ENCODE measurements at places on chromosomes 11 and 22.

DNA sequence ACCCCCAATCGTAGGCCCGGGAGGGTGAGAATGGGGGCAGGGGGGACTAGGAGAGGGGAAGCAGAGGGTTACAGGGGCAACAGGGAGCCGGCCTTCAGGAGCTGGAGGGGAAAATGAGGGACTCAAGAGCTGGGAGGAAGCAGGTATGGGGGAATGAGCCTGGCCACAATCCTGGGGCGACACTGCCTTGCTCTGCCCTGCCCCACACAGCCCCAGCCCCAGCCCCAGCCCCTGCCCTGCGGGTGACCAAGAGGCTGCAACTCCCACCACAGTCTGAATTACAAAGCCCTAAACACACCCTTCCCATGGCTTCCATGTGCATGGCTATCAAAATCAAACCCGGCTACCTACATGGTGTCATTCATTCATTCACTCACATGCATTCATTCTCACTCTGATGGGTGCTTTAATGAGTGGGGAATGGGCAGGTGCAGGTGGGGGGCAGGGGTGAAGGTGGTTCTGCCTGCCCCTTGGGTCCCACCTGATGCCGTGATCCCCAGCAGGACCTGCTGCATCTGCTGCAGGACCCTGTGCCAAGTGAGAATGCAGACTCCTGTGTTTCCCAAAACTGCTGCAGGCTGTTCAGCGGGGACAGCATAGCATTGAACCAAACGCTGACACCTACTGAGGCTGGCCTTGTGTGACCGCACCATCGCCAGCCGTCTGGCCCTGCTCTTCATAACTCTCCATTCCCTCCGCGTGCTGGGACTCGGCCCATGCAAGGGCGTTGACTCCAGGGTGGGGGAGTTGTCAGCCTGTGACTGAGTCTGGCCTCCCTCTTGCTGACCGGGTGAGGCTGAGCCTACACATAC, 9.5 kb upstream of the LINC01488 start:
- DNase-seq = no peak

DNA sequence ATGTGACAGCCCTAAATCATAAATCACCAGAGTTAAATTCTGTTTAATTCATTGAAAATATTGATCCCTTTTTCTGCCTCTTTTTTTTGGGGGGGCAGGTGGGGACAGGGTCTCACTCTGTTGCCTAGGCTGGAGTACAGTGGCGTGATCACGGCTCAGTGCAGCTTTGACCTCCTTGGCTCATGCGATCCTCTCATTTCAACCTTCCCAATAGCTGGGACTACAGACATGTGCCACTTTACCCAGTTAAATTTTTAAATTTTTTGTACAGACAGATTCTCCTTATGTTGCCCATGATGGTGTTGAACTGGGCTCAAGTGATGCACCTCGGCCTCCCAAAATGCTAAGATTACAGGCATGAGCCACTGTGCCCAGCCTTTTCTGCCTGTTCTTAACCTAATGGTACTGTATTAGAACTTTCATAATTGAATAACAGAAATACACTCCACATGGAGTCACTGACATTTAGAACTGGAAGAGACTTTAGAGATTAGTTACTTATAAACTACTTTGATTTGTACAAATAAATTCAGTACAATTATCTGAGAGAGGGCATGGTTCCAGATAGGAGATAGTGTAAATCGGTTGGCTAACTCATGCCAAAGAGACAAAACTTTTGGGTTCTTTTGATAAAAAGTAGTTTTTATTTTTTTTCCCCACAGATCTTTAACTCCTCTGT, 76.4 kb upstream of the PRODH start:
- no peak for DNase-seq

DNA sequence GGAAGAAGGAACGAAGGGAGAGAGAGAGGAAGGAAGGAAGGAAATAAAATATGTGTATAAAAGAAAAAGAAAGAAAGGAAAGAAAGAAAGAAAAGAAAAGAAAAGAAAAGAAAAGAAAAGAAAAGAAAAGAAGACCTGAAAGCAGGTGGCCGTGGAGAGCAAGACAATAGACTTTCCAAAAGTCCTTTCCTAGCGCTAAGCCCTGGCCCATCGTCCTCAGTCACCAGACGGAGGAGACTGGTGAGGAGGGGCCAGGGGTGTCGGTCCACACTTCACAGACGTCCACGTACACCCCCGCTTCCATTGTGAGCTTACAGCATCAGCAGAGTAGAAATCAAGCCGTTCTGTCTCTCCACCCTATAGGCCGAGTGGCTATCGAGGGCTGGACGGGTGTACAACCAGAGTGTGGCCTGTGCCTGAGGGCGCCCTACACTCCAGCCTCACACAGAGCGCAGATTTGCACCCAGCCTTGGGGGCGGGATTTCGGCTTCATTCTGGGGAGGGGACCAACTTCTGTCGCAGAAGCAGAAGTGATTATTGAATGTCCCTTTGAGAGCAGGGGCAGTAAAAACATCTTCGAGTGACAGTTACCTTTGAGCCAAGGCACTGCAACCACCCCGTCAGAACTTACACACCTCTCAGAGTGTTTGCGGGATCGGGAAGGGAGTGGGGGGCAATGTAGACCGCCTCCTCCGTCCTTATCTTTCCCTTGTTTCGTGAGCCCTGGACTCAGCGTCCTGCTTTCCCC, 2.0 kb upstream of the BSX start:
- DNase-seq = no peak

DNA sequence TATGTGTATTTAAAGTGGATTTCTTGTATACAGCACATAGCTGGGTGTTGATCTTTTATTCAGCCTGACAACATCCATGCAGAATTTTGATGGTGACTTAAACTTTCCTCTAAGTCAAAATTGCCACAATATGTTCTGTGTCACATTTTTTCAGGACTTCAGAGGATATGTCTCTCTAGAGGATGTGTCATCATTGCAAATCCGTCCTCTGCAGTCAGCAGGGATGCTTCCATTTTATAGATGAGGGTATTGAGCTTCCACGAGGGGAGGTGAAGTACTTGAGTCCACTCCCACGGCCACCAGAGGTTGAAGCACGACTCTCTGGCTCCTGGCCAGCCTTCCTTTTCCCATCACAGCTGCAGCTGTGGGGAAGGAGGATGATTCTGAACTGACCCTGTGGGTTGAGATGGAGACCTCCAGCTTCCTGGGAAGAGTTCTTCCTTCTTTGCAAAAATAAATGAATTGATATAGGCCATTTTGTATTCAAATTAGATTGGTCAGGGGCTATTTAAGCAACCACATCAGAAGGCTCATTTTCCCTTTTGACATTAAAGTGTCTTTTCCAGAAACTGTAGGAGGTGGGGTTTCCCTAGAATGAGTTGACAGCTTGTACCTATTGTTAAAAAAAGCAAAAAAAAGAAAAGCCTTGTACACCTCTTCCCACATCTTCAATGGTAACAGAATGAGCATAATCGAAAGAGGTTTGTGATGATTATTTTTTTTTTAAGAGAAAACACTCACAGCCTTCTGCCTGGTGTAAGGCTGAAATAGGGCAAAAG, 55.2 kb upstream of the MYEOV start:
- DNase-seq = no peak

- no peak for DNase-seq
Observed at GRCh38 chr11:19537803-19538453, 174.7 kb upstream of the NAV2 start.

GRCh38 chr11:34558211-34558610, 44.6 kb upstream of the ELF5 start:
- DNase-seq = no peak

DNA sequence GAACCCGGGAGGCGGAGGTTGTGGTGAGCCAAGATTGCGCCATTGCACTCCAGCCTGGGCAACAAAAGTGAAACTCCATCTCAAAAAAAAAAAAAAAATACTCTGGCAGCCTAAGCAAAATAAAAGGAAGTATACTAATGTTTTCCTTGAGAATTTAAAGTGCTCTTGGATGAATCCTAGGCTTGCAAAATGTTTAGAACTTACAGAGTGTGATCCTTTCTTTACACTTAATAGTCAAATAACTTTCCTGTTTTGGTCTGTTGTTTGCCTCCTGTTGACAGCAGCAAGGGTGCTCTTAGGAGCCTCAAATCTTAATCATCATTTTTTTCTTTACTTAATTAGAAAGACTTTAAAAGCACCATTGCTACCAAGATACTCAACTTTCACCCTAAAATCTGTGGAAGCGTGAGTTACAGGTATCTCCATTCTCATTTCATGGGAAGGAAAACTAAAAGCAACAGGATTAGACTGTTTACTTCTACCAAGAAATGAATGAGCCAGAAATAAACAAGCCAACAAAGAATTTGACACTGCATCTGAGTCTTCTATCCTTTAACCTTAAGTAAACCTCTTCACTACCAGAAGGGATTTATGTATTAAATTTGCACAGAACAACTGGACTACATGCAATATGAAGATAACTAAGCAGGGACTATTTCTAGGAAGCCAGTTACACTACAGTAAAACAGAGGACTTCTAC, 38.7 kb upstream of the CRTAM start:
- DNase-seq = no peak

DNA sequence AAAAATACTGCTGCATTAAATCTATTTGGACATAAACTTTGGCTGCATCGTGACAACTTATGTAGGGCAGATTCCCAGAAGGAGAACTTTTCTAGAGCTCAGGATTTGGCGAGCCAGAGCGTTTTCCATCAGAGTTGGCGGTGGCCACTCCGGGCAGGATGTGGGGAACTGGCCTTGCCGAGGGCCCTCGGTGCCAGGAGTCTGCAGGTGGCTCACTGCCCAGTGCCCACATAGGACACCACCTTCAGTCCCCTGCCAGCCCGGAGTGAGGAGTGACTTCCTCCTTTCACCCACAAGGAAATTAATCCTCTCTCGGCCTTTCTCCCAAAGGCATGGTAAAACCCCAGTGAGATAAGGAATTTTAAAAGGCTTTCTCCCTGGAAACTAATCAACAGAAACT, 1.6 kb upstream of the LGALS2 start:
- no peak for DNase-seq

- DNase-seq = no peak
Observed at GRCh38 chr11:124869331-124869730, 4.1 kb downstream of the ROBO3 start.

DNA sequence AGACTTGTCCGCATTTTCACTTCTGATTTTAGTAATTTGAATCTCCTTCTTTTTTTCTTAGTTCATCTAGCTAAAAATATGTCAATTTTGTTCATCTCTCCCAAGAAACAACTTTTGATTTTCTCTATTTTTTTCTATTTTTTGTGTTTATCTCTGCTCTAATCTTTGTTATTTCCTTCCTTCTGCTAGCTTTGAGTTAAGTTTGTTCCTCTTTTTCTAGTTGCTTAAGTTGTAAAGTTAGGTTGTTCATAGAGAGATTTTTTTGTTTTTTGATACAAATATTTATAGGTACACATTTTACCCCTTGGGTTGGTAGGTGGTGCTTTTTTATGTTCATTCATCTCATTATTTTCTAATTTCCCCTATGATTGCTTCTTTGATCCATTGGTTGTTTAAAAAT, 22.1 kb upstream of the XKR3 start:
- no peak for DNase-seq

GRCh38 chr11:13038366-13038765, 29.2 kb downstream of the RASSF10 start:
- no peak for DNase-seq

DNA sequence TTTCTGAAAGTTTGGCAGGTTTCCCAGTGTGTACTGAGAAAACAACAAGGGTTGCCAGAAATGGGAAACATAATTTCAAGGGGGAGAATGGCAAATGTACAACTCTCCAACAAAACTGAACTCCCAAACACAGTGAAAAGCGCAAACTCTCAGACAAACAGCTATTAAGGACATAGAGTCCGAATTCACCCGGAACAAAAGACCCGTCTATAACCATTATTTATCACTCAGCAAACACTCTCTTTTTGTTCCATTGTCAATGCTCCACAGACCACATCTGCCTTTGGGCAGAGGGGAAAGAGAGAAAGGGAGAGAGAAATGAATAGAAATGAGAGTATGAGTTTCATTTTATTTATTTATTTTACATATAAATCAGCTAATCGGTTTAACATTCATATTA, 21.7 kb downstream of the KIRREL3 start:
- DNase-seq = peak; percentile 19

DNA sequence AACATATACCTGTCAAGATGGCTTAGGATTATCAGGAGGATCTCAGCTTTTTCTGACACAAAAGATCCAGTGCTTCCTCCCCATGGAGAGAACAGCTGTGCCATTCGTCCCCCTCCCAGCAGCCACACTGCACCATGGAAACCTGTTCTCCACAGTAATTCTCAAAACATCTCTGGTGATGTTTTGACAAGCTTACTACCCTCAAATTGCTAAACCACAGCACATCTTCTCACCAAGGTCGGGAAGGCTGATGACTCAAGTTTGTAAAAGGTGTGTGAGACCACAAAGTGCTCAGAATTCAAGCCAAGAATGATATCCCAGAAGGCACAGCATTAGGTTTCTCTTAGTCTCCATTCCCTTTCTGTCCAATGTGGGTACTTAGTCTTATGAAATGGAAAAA, 3.9 kb upstream of the RAB38 start:
- no peak for DNase-seq

DNA sequence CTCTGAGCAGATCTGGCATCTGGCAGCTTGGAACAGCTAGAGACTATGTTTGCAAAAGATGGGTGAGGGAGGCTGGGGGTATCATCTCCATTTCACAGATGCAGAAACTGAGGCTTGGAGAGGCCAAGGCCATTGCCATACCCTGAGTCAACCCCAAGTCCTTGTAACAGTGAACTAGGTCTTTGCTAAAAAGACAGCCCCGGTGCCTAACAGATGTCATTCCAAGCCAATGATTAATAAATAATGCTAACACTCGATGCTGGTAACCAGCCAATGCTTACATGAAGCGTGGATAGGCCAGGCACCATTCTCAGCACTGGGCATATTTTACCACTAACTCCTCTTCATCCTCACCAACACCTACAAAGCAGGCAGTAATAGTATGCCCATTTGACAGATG, 164.0 kb downstream of the MN1 start:
- DNase-seq = no peak

DNA sequence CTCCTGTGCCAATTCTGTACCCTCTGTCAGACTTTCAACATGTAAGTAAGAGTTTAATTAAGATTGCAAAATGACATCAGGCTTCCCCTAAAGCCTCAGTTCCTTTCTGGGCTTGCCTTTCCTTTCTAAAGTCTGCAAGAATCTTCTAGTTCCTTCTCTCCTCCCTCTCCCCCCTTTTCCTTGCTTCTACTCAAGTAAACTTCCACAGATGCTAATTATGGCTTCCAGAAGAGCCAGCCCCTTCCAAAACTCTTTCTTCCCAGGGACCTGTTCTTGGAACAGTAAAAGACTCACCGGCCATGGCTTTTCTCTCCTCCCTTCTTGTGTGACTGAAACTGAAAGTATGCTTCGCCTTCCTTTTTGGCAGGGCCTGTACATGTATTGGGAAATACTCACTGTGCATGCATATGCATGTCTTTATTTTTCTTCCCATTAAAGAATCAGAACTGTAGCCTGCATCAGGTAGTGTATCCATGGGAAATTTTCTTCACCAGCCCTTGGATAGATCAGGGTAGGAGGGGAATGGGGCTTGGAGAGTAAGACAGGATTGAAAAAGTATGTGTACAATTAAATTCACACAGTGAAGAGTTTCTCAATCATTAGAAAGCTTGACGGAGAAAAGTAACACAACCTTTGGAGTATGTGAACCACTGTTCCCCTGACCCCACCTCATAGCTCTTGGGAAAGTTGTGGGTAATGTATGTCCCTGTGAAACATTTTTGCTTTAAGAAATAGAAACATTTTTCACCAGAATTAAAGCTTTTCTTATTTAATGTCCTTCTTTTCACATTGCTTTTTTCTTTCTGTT, at the start of gene CASP1:
Gene CASP1, minus strand, starts transcription at position 332 of the 808 bp plus-strand sequence. Its CDS starts 31 bp downstream, at position 301.
- no peak for DNase-seq

All from SHP77 (cell line).